ENCODE measurements at places on chromosomes 13 and 19.
A peak's percentile ranks its signal among the peaks of the same experiment; 100 is the strongest.

DNA sequence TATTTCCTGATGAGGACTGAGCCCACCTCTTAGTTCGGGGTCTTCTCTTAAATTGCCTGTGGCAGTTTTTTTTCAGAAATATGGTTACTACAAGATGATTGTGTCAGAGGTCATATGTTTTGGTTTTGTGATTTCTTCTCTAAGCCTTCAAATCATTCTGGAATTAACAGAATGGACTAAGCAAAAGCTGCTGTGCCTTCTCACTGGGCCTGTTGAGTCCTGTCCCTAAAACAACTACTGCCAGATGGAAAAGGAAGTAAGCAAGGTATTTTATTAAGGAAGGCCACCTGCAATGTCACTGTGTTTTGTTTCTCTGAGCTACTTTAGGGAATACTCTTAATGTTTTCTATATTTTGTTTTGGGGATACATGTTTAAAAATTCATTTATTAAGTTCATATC is 470.8 kb downstream of the PCDH20 start:
- no peak for DNase-seq

GRCh38 chr19:38388349-38389100 is at the start of gene SPRED3:
TSS of gene SPRED3 (plus strand) at chr19:38388697. CDS start at chr19:38390303, 1,606 bp downstream.
- DNase-seq: no peak

GRCh38 chr19:31350693-31351055 is 1.4 kb upstream of the TSHZ3 start:
- DNase-seq: no peak

- no peak for DNase-seq
Observed at GRCh38 chr19:12790628-12791344, 500 bp upstream of the JUNB start.

DNA sequence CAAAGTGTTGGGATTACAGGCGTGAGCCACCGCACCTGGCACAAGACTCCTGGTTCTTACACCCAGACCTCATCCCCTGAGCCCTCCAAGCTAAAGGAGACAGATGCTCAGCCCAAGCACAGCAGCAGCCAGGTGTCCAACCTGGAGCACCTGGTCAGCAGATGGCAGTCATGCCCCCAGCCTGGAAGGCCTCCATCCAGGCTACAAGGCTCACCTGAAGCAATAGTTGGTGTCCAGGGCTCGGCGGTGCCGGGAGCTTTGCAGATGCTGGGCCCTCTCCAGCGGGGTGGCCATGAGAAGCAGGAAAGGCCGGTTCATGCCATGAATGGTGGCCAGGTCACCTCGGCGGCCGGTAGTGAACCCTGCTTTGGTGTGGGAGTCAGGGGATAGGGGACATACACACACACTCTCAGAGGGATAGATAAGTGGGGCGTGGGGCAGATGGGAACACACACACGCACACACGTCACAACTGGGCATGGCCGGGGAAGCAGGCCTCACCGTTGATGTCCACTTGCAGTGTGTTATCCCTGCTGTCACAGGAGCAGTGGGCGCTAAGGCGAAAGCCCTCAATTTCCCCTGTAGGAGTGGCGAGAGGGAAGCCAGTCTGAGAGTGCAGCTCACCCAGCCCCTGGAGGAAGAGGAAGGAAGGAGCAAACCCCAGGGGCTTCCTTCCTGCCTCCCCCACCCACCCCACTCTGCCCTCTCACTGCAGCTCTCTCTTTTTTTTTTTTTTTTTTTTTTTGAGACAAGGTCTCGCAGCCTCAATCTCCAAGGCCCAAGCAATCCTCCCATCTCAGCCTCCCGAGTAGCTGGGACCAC is 11.8 kb downstream of the TGFB1 start:
- no peak for DNase-seq

DNA sequence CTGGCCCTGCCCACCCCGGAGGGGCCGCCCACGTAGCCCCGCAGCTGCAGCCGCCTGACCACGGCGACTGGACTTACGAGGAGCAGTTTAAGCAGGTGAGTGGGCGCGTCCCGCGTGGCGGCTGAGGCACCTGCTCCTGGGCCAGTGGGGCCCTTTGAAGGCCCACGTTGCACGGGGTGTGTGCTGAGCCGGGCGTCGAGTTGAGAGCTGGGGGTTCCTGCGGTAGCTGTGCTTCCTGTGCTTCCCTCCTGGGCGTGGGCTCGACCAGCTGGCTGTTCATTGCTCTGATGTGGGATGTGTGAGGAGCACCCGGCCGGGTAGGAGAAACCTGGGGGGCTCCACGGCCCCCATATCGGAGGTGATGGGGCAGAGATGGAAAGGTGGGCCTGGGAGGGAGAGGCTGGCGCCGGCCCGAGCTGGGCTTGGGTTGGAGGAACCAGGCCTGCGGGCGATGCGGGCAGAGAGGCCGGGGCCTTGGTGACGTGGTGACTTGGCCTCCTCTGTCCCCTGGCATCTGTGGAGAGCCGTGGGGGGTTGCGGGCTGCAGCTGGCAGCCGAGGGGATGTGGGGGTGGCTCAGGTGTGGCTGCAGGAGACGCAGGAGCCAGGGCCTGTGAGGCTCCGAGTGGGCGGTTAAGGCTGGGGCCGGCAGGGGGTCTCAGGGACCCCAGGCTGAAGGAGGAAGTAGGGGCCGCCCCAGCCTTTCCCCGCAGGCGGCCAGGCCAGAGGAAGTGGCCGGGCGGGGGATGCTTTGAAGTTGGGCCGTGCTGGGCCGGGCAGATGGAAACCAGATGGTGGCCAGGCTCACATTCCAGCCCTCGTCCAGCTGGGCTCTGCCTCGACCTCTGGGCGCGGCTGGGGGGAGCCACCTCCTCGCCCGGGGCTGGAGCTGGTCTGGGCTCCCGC is 7.1 kb downstream of the ARID3A start:
- DNase-seq: no peak

DNA sequence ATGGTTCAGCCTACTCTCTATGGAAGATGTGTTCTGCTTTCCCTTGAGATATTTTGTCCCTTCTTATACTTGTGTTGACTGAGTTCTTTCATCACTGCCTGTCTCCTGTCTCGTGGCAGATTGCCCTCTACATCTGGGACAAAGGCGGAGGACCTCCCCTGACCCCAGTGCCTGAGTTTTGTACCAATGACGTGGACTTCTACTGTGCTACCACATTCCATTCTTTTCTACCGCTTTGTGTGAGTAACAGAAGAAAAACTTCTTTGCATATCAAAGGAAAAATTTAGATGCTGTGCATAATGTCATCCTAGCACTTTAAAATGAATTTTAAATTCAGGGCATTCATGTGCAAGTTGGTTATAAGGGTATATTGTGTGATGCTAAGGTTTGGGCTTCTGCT is 74.6 kb downstream of the B3GLCT start:
- no peak for DNase-seq

DNA sequence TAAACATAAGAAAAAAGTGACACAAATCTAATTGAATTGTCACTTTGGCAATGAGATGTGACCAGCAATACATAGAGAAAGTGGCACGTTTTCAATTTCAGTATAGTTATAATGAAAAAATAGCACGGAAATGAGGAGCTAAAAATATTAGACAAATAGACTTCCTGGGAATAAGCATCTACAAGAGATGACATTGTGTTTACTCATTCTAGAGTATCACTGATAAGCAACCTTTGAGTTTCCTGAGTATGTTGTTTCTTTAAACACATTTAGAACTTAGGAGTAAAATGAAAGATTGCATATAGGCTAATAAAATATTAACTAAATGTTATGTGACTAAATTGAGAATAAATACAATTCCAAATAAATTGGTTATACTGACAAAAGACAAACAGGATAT is 207.1 kb upstream of the SLITRK6 start:
- no peak for DNase-seq

DNA sequence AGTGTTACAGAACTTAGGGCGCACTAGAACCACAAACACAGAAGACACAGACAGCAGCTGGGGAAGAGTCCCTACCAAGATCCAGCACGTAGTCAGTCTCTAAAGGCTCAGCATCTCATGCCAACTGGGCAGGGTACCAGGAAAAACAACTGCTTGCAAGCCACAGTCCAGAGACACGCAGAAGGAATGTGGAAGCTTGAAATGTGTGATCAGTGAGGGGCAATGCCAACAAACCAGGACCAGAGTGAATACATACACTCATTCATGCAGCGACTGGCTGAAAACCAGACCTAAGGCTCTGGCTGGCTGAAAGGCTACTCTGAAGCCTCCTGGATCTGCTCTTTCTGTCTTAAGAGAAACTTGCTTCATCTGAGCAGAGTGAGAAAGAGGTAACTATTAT is 1484.8 kb downstream of the EFNB2 start:
- no peak for DNase-seq

- no peak for DNase-seq
Observed at GRCh38 chr13:99136427-99136954, 64.2 kb upstream of the UBAC2 start.

DNA sequence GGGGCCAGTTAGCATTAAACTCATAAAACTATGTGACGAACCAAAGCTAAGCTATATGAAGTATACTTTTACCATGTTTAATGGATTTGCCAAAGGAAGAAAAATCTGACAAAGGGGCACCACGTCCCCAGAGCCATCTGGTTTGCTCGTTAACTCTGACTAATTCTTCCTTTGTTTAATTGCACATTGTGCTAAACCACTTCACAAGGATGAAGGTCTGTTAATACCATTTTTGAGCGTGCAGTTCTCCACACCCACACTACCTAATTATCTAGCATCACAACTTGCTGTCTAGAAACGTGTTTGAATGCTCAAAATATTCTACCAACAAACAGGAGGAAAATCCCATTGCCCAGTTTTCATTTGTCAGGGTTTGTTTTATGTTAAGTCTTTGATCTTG is 74.8 kb downstream of the COL4A1 start:
- no peak for DNase-seq

- DNase-seq: no peak
Observed at GRCh38 chr19:38678891-38679494, 31.5 kb downstream of the ACTN4 start.

DNA sequence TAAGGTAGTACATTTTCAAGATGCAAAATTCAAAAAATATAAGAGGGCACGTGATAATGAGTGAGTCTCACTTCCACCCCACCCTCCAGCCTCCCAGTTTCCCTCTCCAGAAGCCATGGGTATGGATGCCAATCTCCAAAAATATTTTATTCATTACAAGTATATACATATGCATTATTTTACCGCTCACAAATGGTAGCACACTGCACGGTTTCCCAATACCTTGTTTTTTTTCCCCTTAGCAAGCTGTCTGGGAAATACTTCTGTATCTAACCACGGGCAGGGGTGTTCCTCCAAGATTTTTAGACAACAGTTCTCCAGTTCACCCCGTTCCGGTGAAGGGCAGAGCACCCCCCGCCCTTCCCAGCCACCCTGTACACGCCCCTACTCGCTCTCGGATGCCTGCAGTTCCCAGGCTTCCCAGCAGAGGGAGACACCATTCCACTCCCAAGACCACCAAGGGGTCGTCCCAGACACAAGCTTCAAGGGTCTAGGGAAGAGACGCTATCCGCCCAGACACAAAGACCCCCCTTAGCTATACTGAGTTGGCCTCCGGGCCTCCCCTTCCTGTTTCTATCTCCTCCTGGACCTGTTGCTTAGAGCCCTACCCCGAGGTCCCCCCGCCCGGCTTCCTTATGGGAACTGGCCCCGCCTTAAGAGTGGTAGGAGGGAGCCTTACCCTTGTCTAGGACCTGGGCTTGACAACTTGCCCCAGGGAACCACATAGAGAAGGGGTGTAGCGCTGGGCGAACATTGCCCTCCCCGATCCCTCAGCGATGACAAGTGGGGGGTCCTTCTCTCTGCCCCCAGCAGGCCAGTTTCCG is 1.1 kb upstream of the FXYD3 start:
- DNase-seq: peak; percentile 57

- DNase-seq: no peak
Observed at GRCh38 chr13:101648766-101649487, 196.5 kb downstream of the ITGBL1 start.

GRCh38 chr19:11324079-11324661 is 15.3 kb downstream of the RAB3D start:
- no peak for DNase-seq

- peak; percentile 58 for DNase-seq
Observed at GRCh38 chr13:46184277-46184699, 2.3 kb upstream of the LCP1 start.

DNA sequence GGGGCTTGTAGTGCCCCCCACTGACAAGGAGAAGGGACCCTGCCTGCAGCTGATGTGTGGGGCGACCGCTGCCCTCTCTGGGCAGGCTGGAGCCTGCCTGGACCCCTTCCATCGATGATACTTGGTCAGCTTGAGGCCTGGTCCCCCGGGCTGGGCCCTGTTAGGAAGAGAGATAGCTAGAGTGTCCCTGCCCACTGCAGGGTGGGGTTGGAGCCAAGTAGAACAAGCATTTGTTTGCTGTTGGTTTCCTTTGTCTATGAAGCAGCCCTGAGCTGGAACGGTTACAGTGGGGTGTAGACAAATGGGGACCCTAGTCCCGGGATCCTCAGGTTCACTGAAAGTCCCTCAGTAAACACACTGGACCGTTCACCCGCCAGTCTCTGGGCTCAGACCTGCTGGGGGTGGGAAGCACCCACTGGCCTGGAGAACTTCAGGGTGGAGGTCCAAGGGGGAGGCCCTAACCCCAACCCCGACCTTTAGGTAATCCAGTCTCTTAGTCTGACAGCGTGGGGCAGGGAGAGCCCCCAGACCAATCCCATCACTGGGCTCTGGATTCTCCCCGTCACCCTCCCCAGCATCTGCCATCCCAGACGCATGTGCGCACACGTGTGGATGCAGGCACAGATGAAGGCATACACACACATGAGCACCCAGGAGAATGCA is 204.8 kb upstream of the ZNF536 start:
- no peak for DNase-seq

DNA sequence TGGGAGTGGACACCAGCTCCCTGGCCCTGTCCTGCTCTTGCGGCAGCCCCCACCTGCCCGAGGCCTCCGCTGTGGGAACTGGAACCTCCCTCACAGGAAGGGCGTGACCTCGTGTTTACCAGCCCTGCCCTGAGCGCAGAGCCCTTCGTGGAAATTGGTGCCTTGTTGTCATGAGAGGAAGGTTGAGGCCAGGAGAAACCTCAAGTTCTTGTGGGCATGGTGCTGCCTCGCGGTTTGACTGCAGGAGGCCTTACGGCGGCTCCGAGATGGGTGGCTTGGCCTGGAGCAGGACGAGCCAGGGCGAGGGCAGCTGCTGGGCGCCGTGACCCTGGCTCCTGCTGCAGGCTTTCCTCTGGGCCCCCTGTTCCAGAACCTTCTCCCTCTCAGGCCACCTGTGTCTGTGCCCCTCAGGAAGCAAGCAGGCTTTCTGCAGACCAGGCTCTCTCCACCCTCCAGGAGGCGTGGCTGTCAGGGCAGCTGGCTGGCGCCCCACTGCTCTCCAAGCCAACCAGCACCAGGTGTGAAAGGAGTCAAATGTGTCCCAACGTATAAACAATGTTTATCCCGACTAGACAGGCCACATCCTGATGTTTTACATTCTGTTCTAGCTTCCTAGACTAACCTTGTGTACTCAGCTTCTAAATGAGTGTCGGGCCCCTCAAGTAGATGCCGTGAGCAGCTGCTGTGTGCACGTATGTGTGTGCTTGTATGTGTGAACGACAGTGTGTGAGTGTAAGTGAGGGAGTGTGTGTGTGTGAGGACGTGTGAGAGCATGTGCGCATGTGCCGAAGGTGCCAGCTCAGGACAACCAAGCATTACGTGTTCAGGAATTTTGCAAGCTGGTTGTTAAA is 10.4 kb upstream of the RASA3 start:
- DNase-seq: no peak

- DNase-seq: no peak
Observed at GRCh38 chr13:78460176-78460575, 143.2 kb downstream of the POU4F1 start.

- no peak for DNase-seq
Observed at GRCh38 chr19:39315933-39316332, 4.7 kb downstream of the LRFN1 start.

Data from stimulated activated CD4-positive, alpha-beta T cell treated with anti-CD3 and anti-CD28 coated beads, Interleukin-1b, Interleukin-23, amount 100 ng/mL, for 1 hour (primary cell).